ENCODE measurements at places on chromosomes 11 and 22.

DNA sequence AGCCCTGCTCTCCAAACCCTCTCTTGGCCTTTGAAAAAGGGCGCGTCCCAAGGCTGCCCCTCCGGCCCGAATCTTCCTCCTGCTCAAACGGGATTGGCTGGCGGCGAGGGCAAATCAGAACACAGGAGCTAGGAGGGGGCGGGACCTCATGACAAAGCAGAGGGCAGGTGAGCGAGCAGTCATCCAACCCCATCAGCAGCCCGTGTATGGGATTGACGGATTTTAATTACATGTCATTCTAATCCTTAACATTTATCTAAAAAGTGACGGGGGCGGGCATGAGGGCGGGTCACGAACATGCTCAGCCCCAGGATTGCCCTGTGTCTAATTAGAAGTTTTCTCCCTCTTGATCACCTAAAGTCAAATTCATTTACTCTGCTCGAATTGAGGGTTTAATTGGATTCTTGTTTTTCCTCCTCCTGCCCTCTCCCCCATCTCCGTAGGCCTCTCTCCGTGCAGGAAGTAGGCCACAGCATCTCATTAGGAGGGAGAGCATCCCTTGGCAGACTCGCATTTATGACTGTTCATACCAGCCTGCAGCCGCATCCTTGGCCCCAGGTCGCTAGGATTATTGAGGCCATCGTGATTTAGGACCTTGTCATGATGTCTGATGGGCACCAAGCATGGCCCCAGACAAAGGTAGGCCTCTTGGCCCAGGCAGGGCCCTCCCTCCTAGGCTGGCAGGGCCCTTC lies 147.1 kb downstream of the CHST1 start:
- no peak for DNase-seq

DNA sequence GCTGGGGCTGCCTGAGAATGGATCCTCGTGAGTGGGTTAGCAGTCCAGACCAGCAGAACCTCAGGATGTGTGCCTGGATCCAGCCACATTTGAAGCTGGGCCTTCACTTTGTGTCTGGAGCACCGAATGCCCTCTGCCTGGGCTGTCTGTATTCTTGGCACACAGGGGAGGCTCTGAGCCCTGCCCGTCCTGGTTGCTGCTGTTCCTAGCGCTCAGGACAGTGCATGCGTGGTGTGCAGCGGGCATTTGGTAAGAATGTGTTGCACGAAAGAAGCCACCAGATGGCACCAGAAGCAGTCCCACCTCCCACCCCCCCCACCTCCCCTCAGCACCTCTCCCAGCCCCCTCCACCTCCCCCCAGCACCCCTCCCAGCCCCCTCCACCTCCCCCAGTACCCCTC lies 4.1 kb upstream of the MAPK11 start:
- DNase-seq: peak; percentile 34

DNA sequence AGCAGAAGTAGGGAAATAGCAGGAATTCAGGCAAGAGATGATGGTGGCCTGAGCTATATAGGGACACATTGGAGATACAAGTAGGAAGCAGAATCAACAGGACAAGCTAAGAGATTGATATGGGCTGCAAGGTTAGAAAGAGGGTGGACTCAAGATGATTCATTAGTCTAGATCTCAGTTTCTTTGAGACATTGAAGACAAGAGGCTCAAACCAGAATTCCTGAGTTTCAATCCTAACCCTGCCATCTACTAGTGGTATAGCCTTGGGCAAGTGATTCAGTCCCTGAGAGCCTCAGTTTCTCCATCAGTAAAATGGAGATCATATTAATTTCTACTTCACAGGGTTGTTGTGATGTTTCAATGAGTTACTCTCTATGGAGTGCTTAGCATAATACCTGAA lies 53.1 kb upstream of the NAV2 start:
- DNase-seq: no peak

DNA sequence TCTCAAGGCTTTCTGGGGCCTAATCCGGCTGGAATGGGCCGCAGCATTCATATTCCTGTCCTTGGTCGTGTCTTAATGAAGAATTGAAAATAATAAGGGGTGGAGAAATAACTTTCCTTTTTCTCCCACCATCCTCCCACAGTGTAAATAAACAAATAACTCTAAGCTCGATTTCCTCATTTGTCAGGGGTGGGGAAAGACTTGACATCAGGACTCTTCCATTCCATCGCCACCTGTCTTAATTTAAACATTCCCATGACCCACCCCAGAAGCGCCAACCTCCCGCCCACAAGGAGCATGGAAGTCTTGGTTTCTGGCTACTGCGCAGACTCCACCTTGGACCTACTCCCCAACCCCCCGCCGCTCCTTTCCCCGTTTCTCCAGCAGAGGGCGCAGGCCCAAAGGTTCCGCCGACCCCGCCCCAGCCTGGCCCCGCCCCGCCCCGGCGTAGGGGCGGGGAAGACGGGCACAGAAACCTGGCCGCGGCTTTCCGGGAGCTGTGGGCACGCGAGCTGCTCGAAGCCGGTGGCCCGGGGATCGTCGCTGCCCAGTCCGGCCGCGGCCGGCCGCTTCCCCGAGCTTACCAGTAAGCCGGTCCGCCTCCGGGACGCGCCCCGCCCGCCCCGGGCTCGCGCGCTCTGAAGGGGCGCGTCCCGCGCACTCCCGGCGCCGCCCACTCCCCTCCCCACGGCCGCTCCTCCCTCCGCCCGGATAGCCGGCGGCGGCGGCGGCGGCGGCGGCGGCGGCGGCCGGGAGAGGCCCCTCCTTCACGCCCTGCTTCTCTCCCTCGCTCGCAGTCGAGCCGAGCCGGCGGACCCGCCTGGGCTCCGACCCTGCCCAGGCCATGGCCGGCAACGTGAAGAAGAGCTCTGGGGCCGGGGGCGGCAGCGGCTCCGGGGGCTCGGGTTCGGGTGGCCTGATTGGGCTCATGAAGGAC lies at the start of gene CBL:
CBL (plus strand) TSS at position 766 of the 937 bp plus-strand sequence; CDS start at position 845, 79 bp downstream.
- DNase-seq: peak; percentile 99

DNA sequence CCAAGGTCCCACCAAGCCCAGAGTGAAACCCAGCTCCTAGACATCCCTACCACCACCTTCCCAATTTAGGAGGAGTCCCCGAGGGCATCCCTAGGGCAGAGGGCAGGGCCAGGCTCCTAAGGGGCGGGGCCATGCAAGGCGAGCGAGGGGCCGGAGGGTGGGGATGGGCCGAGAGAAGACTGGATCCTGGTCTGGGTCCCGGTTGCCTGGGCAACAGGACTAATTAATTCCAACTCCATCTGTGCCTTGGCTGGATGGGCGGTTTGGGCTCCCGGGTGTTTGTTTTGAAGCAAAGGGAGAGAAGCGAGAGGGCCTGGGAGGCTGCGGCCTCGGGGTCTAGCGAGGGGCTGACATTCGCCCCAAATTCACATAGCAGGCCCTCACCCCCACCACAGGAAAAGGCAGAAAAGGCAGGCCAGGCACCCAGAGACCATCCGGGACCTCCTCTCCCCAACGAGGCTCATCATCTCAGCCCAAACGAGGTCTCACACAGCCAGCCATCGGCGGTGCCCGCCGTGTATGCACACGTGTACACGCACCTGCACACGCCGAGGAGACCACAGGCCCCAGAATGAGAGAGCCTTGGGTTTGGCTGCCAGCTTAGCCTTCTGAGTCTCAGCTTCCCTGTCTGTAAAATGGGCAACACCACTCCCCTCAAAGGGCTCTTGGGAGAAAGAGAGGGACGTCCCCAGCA lies 23.9 kb downstream of the ELFN2 start:
- DNase-seq: no peak

DNA sequence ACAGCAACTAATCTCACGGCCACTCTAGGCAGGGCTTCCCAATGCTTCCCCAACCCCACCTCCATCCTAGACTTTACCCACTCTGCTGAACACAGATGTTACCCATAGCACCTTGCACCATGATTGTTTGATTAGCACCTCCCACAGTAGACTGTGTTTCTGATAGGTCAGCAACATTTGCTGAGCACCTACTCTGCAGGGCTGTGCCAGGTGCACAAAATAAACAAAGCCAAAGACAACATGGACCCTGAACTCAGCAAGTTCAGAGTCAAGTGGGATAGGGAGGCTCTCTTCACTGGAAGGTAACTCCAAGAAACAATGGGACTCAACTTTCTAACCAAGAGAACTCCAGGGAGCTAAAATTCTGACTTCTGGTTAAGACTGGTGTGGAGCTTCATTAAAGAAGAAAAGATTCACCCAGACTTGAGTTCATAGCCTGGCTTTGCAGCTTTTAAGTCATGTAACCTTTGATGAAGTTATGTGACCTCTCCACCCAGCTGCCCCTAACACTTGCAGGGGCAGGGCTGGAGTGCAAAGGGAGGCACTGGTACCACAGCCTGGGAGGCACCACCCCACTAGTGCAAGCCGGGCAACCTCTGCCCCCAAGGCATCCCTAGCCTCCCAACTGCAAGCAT lies 6.7 kb upstream of the RTN4RL2 start:
- DNase-seq: no peak

DNA sequence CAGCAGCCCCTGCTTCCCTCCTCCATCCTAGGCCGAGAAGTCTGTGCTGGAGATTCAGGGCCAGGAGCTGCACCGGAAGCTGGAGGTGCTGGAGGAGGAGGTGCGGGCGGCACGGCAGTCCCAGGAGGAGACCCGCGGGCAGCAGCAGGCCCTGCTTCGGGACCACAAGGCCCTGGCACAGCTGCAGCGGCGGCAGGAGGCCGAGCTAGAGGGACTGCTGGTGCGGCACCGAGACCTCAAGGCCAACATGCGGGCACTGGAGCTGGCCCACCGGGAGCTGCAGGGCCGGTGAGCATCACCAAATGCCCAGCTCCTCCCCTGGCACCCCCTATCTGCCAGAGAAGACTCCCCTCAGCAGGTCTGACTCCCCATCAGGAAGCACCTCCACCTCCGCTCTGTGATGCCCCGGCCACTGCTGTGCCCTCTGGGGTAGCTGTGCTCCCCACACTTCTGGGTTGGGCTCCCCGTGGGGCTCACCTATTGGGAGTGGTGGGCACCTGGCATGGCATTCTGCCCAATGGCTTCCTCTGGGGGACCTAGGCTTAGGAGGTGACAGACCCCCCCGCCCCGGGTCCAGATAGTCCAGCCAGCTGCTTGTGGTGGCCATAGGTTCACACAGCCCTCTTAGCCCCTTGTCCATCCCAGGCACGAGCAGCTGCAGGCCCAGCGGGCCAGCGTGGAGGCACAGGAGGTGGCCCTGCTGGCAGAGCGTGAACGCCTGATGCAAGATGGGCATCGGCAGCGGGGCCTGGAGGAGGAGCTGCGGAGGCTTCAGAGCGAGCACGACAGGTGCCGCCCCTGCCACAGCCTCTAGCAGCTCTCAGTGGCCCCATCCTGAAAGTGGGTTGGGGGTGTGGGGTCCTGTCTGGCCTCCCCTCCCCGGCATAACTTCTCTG lies 6.6 kb upstream of the RPS6KA4 start:
- DNase-seq: no peak

GRCh38 chr22:36819112-36819511 lies 2.3 kb upstream of the PVALB start:
- no peak for DNase-seq

DNA sequence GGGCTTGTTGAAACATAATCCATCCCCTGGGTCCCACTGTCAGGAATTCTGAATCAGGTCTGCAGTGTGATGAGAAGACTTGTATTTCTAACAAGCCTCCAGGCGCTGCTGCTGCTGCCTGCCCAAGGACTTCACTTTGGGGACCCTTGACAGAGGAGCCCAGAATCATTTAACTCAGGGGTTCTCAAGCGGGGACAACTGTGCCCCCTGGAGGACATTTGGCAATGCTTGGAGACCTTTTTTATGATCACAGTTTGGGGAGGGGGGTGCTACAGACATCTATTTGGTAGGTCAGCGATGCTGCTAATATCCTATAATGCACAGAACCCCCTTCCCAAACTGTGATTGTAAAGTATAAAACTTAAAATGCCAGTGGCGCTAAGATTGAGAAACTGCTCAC lies 312.8 kb downstream of the OPCML start:
- no peak for DNase-seq

GRCh38 chr22:50081426-50082196 lies 3.6 kb downstream of the MLC1 start:
- DNase-seq: no peak

GRCh38 chr11:114925591-114925990 lies 247.3 kb downstream of the NXPE2 start:
- DNase-seq: no peak

DNA sequence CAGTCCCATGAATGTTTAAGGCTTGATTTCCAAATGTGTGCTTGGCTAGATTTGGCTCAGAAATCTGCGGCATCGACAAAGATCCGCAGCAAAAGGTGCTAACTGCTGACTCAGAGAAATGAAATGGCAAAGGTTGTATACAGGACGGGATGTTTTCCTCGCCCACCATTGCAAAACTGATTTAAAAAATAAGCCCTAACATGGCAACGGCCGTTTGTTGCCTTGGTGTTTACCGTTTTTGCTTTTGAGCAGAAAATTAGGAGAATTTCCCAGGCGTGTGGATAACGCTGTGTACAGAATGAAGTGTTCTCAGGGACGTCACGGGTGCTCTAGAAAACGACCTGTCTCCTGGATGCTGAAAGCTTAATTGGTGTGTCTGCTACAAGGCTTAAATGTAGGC lies 70.2 kb downstream of the ARHGAP8 start:
- DNase-seq: no peak

GRCh38 chr11:85955531-85955930 lies 100.3 kb downstream of the CCDC83 start:
- DNase-seq: no peak

DNA sequence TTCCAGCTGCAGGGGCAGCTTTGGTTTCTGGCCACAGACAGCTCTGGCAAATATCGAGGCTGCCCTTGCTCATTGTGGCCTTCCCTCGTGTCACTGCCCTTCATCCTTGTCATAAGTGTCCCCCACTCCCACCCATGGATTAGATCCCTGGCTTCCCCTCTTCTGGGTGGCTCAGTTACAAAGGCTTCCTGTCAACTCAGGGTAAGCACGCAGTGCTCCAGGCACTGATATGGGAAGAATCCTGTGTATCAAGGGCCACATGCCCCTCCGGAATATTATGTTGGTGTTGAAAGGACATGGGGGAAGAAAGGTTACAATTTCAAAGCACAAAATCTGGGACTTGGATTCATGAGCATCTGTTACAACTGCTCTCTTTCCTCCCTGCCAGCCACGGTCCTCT lies 128.1 kb downstream of the DBX1 start:
- no peak for DNase-seq

GRCh38 chr11:134752964-134753770 lies 341.1 kb upstream of the B3GAT1 start:
- DNase-seq: no peak

DNA sequence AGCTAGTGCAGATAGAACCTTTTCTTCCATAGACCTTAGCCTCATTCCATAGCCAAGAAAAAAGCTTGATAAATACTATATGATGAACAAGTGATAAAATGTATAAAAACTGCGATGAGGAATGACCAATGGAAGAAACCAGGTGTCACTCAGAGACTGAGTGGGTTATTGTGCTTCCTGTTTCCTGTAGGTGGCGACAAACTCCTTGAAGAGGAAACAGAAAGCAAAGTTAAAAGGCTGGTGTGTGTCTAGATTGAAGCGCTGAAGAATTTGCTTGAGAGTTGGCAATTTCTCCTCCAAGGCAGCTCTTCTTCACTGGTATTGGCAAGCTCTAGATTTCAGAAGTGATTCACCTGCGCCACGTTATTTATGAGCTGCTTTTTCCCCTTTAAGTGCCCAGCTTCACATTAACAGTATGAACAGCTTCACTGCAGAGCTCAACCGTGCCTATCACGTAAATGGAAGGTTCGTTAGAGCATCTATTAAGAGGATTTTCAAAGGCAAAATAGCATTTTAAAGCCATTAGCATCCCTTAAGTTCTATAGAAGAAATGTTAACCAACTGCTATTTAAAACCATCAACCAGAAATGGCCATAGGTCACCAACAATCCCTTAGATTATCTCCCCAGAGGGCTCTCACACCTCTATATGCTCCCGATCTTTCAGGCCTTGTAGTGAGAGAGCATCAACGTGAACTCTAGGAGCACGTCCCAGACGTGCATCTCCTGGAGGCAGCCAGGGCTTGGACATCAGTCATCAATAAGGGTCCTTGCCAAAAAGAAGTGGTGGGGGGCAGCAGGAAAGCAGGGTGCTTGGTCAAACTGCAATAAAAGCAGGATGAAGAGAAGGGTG lies 179.4 kb downstream of the CADM1 start:
- DNase-seq: no peak
